ENCODE measurements at places on chromosomes 6 and 20.
A peak's percentile ranks its signal among the peaks of the same experiment; 100 is the strongest.

GRCh38 chr6:155186052-155186658, 77.7 kb upstream of the CLDN20 start:
- DNase-seq, result no peak

- DNase-seq, result peak; percentile 81
Measured at GRCh38 chr6:43769526-43770371, at the start of gene VEGFA. VEGFA (plus strand) TSS chr6:43770211.

- no peak for DNase-seq
Measured at GRCh38 chr6:133503336-133503729, 262.2 kb downstream of the EYA4 start.

DNA sequence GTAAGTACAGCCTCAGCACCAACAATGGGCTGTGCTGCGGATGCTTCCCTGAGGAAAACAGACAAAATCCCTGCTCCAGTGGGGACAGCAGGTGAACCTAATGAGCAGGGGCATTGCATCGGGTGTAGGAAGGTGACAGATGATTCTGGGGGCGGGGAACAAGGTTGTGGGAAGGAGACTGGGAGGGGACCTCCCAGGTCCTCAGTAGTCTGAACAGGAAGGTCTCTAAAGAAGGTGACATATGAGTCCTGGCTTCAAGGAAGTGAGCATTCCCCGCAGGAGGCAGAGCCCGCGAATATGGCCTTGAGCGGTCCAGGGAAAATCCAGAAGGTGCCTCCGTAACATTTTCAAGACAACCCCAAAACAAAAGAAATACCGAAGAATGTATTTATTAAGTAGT, 19.4 kb downstream of the ULBP1 start:
- DNase-seq, result no peak

DNA sequence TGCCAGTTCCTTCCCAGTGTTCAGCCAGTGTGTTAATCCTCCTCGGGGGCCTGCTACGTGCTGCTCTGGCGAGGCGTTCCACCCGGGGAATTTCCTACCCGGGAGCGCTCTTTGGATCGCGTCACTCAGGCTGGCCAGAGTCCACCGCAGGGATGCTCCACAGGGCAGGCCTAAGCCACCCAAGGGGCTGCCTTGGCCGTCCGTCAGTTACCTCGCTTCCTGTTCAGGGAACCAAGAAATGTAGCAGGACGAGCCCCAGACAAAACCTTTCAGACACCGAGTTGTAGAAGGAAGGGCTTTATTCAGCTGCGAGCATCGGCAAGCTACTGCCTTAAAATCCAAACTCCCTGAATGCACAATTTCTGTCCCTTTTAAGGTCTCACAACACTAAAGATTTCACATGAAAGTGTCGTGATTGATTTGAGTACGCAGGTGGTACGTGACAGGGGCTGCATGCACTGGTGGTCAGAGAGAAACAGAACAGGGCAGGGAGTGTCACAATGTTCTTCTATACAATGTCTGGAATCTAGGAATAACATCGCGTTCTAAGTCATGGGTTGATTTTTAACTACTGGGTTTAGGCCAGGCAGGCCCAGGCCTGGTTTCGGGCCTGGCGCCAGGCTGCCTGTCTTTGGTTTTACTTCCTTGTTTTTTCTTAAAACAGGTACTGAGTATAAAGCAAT, 15.7 kb upstream of the POU5F1 start:
- DNase-seq, result no peak

DNA sequence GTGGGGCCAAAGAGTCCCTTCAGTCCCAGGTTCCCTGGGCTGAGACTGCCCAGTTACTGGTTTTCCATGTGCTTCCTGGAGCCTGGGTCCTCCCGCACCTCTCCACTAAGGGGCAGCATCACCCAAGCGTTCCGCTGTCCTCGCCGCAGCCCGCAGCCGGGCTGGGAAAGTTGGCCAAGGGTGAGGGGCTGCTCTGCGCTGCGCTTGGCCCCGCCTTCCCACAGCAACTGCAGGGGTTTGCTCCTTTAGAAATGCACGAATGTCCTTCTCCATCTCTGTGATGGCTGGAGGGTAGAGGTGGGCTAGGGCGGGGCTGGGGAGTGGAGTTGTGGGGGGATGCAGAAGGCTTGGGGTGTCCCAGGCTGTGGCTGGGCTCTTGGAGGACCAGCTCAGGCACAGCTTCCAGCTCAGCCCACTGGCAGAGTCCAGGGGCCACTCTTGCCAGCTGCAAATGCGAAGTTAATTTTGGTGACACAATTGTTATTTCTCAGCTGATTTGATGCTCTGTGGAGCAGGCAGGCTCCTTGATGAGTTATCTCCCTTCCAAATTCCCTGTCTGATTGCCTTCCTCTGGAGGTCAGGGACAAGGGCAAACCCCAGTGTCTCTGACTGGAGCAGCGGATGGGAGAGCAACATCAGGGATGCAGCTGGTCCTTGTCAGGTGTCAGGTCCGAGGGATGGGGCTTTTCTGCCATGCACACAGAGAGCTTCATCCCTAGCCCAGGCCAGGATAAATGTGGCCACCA, 63.2 kb downstream of the NOL4L start:
- DNase-seq, result peak; percentile 53

- DNase-seq, result no peak
Measured at GRCh38 chr6:111789598-111789997, 83.7 kb downstream of the FYN start.

Measured in NCI-H1092 (cell line).